ENCODE measurements at places on chromosomes 7 and 10.

- DNase-seq, result peak; percentile 75
Observed at GRCh38 chr7:16357921-16358320, 63.4 kb downstream of the CRPPA start.

GRCh38 chr7:45636733-45637132 lies 62.6 kb downstream of the ADCY1 start:
- no peak for DNase-seq

DNA sequence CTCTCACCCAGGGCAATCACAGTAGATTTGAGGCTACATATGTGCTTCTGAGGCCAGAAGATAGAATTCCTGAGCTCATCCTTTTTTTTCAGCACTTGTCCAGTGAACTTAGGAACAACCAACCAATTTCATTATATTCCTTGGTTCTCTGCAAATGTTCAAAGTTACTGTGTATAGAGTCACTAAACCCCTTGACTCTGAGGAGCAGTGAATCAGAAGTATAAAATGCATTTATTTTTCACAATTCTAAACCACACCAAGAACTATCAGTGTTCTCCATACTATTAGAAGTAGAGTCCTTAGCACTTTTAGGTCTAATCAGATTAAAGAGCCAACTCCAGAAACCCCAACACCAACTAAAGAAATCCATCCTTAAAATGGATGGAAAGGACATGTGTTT lies 19.6 kb upstream of the PAPSS2 start:
- no peak for DNase-seq

DNA sequence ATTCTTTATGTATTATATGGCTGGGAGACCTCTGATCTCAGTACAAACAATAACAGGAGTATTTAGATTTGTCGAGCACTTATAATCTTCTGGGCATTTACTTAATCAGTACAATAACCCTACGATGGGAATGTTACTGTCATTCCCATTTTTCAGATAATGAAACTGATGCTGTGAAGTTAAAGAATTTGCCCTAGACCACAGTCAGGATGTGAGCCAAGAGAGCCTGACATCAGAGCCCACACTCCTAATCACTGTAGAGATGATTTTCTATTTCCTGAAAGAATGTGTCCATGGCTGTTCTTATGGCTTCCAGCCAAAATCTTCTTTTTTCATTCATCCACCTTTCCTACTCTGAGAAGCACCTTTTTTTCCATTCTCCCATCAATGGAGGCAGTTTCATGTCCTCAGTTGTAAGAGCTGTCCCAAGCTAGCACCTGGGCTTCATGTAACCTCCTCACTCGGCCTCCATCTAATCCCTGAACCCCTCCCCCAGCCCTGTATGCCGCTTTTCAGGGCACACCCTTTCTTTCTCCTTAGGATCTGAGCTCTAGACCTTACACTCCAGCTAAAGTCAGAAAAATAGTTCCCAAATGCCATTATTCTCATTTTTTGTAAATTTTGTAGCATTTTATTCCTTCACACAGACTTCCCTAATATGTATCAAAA lies 12.2 kb upstream of the CAV1 start:
- no peak for DNase-seq

GRCh38 chr7:49850921-49851613 lies 77.6 kb downstream of the VWC2 start:
- no peak for DNase-seq

DNA sequence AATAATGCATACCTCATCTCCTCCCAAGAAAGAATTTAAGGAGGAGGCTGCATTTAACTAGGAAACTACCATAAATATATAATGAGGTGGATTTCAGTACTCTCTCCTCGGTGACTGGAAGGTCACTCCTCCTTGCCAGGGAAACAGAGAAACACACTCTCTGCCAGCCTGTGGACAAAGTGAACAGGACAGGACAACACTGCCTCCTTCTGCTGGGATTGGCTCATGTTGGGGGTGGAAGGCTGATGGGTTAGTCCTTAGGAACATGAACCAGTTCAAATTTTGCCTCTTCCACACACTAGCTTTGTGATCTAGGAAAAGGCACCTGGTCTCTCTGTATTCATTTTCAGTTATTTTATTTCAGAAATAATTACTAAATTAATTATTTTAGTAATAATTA lies 50.6 kb upstream of the STEAP4 start:
- DNase-seq, result peak; percentile 29

GRCh38 chr7:87413951-87414793 lies 61.3 kb downstream of the ABCB4 start:
- DNase-seq, result no peak

GRCh38 chr10:132790470-132790869 lies 4.5 kb upstream of the NKX6-2 start:
- no peak for DNase-seq

DNA sequence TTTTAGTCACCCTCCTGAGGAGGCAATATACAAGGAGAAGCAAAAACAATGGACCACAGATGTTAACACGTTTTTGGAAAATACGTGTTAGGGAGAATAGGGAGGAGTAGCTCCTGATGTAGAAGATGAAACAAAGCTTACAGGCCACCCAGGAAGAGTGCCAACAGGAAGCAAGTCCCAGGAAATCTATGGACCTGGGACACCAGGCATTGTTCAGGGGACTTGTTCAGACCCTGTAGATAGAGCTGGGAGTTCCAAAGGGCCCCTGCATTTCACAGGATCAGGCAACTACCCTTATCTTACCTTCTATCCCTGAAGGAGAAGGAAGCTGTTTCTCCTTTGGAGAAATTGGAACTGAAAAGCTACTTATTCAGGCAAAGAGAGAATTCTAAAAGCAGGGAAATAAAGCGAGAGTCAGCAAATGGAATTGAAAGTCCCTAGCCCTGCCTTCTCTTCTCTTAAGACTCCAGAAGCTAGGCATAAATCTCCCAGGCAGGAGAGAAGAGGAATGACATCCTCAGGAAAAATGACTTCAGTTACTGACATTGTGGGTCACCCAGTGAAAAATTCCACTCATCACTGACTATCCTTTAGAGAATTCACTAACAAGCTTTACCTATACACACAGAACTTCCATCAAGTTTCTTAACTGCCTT lies 77.7 kb upstream of the FAM3C start:
- peak; percentile 15 for DNase-seq

GRCh38 chr10:103047381-103047780 lies 129.3 kb downstream of the CNNM2 start:
- DNase-seq, result no peak

GRCh38 chr10:71123023-71123422 lies 89.3 kb upstream of the UNC5B start:
- DNase-seq, result no peak

- peak; percentile 37 for DNase-seq
Observed at GRCh38 chr7:65731562-65732035, 141.3 kb upstream of the VKORC1L1 start.

DNA sequence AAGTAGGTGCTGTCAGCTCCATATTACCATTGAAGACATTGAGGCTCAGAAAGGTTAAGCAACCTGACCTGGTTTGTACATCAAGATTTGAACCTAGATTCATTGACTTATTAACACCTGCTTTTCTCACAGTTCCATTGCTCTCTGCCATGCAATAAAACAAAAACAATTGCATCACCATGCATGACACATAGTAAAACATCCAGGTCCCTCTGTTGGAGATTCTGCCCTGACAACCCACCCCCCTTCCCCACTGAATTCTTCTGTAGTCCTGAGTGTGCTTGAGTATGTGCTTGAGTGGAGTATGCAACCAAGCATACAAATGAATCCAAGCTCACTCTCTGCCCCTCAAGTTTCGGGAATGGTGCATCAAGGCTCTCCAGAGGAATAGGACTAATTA lies 6.0 kb upstream of the LMBR1 start:
- no peak for DNase-seq

DNA sequence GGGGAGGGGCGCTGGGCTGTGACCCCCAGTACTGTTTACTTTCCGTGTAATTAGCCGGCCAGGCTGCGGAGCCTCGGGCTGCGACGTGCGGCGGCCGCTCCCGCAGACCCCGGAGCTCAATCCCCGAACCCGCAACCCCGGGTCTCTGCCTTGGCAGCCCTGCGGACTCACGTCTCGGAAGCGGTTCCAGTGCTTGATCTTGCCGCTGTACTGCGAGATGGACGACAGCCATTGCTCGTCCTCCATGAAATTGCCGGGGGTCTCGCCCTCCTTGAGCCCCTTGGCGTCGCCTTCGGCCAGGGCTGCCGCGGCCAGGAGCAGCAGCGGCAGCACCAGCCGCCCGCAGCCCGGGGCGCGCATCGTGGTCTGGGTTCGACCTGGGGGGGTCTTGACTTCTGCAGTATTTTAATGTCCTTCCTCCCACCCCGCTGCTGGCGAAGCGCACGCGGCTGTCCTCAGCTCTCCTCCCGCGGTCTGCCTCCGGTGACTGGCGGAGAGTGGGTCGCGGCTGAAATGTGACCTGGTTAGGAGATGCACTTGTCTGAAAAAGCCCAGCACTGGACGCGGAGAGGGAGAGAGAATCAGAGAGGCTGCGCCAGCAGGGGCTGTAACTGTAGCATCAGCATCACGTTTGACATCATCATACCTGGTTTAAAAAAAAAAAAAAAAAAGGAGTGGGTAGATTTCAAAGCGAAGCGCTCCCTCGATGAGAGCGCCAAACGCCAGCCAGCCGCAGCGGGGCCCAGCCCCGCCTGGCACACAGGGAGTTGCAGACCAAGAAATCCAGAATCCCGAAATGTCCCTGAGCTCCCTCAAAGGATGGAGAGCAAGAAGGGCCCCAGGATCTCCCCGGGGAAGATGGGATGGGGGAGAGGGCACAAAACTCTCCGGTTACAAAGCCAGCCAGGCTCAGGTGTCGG lies at the start of gene SPOCK2:
TSS of gene SPOCK2 (minus strand) at position 583 of the 920 bp plus-strand sequence. CDS start at position 360, 223 bp downstream.
- no peak for DNase-seq

DNA sequence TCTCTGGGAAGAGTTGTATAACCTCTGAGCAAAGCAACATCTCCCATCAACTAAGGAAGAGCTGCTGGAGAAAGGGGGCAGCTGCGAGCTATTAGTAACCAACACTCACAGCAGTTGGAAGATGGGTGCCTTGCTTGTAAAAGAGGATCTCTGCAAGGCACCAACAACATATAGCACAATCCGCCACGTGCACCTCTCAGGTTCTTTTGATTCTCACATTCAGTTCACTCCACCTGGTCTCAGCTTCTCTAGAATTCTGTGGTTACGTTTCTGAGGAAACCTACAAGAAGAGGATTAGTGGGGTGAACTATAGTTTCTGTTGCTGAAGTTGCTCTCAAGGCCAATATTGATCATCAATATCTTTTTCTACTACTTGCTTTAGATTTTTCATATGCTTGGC lies 117.1 kb downstream of the RPS24 start:
- no peak for DNase-seq

GRCh38 chr7:105613611-105614330 lies 32.5 kb upstream of the EFCAB10 start:
- no peak for DNase-seq

DNA sequence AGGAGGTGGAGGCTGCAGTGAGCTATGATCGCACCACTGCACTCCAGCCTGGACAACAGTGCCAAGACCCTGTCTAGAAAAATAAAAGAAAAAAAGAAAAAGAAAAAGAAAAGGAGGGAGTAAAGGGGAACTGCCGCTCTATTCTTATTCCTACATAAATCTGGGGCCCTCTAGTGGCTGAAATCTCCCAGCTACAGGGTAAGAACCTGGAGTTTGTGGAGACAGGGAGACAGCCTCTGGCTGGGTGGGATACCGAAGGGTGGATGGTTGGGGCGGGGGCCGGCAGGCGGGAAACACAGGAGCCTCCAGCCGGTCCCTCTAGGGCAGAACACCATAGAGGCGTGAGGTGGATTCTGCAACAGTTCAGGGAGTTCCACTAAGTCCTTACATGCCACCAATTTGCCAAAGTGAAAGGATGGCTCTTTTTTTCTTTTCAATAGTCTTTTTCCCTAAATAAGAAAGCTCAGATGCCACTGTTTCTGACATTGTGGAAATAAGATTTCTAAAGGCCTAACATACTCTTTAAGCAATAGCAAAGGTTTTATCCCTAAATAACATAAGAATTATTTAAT lies 117.3 kb downstream of the SVIL start:
- no peak for DNase-seq

All from stomach (tissue), 19 donors.